ENCODE measurements at places on chromosomes 13 and 19.

GRCh38 chr19:47372603-47373002 is 23.5 kb downstream of the DHX34 start:
- DNase-seq, result no peak

- no peak for DNase-seq
Measured at GRCh38 chr19:45819769-45820168, 4.7 kb upstream of the RSPH6A start.

- DNase-seq, result no peak
Measured at GRCh38 chr13:112348642-112349345, 27.4 kb upstream of the SPACA7 start.

- DNase-seq, result no peak
Measured at GRCh38 chr19:38944981-38945506, 14.3 kb downstream of the MRPS12 start.

DNA sequence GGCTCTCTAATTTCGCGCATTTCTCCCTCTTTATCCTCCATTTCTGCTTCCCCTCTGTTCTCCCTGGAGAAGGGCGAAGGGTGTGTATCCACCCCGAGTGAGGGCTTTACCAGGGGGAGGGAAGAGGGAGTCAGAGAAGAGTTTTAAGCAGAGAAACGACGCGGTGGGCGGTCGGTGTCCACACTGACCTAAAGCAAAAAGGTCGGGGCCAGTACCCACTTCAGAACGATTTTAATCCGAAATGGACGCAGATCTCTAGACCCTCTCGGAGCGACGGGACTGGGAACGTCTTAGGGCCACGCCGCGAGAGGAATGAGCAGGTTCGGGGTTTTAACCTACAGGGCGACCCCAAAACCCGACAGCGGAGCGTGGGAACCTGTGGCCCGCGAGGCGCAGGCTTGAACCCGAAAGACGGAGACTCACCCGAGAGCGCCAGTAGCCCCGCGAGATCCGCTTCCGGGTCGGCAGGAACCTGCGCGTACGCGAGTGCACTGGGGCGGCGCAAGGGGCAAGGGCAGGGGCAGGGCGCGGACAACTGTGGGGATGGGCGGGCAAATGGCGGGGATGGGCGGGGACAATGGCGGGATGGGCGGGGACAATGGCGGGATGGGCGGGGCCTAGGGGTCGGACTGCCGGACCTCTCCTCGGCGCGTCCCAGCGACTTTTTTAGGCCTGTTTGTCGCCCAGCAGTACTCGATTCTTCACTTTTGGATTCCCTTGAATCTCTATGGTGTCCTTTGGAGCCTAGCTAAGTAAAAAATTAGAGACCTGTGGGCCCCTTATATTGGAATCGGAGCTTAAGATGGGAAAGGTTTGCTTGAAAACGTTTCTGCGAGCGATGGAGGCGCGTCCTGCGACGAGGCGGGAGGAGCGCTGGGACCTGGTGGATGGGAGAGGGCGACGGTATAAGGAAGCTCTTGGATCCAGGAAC is at the start of gene ZNF677:
Gene ZNF677, minus strand, starts transcription at position 463 of the 931 bp plus-strand sequence. CDS start 3,323 bp downstream, outside the sequence.
- DNase-seq, result no peak

All from NCI-H2107 (cell line).